ENCODE measurements at places on chromosomes 5 and 9.

- no peak overlapping the region for H3K27ac ChIP-seq
- no peak overlapping the region for H3K4me3 ChIP-seq
- H3K27me3 ChIP-seq: no peaks in the 10 kb centered on the region
Observed at GRCh38 chr5:41338136-41338675, 124.9 kb upstream of the C6 start.

DNA sequence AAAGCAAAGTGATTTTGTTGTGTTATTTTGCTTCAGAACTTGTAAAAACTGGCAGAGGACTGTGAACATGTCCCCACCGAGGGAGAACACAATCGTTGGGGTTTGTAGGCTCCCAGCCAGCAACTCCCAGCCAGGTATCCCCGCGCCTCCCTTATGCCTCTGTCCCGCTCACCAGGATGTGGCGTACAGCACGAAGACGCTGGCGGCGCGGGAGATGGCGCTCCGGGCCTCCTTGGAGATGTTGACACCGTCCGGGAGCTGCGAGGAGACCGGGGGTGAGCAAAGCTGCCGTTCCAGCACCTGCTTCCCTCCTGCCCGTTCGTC lies 630 bp downstream of the POLE3 start:
- H3K27ac ChIP-seq: peak overlapping the region; percentile 95
- peaks cover 6% of the 10 kb centered on the region for H3K4me1 ChIP-seq
- H3K36me3 ChIP-seq: peaks cover 18% of the 10 kb centered on the region
- H3K4me3 ChIP-seq: peak overlapping the region; percentile 98

GRCh38 chr5:156383510-156384265 lies 56.7 kb downstream of the SGCD start:
- no peaks in the 10 kb centered on the region for H3K36me3 ChIP-seq
- no peak for DNase-seq
- H3K4me1 ChIP-seq: no peaks in the 10 kb centered on the region
- H3K27me3 ChIP-seq: no peaks in the 10 kb centered on the region
- no peak overlapping the region for H3K4me3 ChIP-seq

DNA sequence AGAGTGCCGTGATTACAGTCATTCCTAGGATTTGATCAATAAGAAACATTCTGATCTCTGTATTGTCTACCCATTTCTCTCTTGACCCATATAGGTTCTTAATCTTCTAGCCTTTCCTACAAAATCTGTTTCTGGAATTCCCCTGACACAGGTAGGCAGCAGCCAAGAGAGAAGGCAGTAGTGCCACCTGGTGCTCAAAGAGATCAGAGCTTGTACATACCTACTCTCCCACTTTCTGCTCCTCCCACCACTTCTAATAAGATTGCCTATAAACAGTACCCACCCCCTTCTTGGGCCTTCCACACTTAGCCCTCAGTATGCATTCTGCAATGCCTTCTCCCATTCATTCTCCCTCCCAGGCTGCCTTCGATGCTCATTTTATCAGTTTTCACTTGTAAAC lies 117.4 kb upstream of the RORB start:
- peak; percentile 27 for DNase-seq
- H3K36me3 ChIP-seq: no peaks in the 10 kb centered on the region
- no peaks in the 10 kb centered on the region for H3K4me1 ChIP-seq
- no peak overlapping the region for H3K4me3 ChIP-seq
- H3K27me3 ChIP-seq: no peaks in the 10 kb centered on the region

- peaks cover 16% of the 10 kb centered on the region for H3K4me1 ChIP-seq
- H3K27me3 ChIP-seq: no peaks in the 10 kb centered on the region
- DNase-seq: no peak
- H3K27ac ChIP-seq: no peak overlapping the region
- no peaks in the 10 kb centered on the region for H3K36me3 ChIP-seq
Observed at GRCh38 chr9:79428422-79428821, 143.3 kb upstream of the TLE4 start.

GRCh38 chr9:113737517-113738271 lies 138.4 kb upstream of the ZNF618 start:
- no peaks in the 10 kb centered on the region for H3K4me1 ChIP-seq
- H3K36me3 ChIP-seq: no peaks in the 10 kb centered on the region
- H3K27me3 ChIP-seq: no peaks in the 10 kb centered on the region
- no peak overlapping the region for H3K4me3 ChIP-seq
- no peak overlapping the region for H3K27ac ChIP-seq
